C1 segment of cervical spinal cord (tissue), 14 donors: ENCODE measurements at places on chromosomes 5 and 9.

DNA sequence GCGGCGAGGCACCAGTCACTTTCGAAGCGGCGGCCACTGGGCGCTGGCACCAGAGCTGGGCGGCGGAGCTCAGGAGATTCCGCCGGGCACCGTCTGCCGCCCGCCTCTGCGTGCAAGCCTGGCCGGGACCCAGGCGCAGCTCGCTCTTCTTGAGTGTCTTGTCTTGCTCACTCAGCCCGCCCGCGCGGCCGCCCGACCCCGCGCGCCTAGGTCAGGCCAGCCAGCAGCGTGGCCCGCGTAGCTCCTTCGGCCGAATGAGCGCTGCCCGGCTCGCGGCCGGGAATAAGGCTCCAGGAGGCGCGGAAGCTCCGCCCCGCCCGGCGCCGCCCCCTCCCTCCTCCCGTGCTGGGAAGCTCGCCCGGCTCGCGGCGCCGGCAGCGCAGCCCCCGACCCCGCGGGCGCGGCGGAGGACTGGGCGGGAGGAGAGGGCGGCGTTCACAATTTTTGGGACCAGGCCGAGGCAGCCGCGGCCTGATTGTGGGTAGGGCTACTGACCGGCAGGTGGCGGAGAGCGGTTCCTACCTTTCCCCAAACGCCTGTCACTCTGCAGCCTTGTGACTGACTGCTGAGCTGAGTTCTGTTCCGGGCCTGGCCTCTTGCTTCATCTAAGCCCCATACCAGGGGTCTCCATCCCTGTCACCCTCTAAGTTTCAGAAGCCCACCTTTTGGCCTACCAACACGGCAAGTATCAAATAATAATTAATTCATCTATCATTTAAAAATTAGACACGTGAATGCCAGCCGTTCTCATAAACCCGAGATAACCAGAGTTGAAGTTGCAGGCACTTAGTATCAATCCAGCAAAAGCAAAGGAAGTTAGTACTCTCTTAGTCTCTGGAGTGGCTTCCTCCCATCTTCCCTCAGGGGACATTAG, at the start of gene HBEGF:
HBEGF (minus strand) TSS at position 256 of the 874 bp plus-strand sequence. CDS start 275 bp downstream, outside the sequence.
- peak; percentile 67 for DNase-seq

DNA sequence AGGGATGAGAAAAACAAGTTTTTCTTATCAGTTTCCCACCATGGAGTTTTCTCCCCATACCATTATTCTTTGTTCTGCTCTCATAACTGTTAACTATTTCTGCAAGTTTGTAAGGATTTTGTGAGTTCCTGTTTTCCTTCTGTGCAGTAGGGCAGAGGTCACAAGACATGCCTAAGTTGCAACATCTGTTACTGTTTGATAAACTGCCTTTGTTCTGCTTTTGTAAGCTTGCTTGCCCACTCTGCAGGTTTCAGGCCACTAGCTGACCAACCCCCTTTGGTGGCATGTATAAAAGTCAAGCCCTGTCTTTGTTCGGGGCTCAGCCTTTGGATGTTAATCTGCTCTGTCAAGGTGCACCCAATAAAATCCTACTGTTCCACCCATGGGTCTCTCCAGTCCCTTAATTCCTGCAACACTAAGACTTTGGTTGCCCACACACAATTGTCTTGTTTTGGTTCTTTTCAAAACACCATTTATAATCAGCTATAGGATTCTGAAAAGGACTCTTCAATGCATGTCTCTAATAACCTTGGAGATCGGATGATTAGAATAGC, 545.4 kb downstream of the CDH9 start:
- no peak for DNase-seq

DNA sequence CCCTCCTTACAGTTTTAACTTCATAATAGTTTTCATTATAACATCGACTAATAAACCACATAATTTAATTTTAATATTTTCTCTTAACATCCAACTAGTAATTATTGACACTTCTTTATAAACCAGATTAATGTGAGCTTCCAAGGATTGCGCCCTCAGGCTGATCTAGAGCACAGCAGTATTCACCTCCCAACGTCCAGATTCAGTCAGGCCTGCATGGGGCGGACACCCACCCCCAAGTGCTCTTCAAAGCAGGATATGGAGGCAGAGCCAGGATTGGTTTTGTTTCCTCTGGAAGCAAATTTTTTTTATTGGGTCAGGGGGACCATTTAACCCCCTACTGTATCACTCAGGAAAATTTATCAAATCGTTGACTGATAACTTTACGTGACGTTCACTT, 215.4 kb downstream of the TRIO start:
- no peak for DNase-seq

GRCh38 chr9:88358723-88359122, 29.5 kb upstream of the SPIN1 start:
- no peak for DNase-seq

GRCh38 chr5:135591277-135591676, 12.5 kb upstream of the CXCL14 start:
- DNase-seq: no peak

DNA sequence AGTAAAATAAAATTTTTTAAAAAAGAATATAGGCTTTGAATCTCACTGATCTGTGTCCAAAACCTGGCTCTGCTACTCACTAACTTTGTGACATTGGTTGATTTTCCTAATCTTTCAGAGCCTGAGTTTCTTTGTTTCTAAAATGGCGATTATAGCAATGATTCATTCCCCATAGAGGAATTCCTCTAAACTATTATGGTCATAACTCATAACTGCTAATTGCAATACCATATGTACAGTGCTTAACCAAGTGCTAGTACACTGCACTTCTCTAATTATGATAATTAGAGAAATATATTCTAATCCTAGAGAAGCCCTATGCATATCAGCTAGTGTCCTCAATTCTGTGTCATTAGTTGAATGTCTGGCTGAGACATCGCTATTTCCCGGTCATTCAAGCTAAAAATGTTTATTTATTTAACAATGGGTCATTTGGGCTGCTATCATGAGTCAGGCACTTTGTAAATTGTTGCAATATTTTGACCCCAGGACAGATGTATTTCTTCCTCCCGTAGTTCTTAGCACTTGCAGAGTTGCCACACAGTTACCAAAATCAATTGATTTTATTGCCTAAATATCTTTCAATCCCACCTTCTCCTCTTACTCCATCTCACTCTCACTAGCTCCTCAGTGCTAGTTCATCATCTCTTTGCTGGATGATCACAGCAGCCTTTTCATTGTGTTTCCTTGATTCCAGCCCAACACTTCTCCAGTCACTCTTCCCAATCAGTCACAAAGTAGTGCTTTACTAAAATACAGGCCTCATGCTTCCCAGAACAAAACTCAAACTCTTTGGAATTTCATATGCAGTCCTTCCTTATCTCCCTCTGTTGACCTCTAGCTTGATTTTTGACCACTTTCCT, 200.9 kb upstream of the PAPPA start:
- no peak for DNase-seq

DNA sequence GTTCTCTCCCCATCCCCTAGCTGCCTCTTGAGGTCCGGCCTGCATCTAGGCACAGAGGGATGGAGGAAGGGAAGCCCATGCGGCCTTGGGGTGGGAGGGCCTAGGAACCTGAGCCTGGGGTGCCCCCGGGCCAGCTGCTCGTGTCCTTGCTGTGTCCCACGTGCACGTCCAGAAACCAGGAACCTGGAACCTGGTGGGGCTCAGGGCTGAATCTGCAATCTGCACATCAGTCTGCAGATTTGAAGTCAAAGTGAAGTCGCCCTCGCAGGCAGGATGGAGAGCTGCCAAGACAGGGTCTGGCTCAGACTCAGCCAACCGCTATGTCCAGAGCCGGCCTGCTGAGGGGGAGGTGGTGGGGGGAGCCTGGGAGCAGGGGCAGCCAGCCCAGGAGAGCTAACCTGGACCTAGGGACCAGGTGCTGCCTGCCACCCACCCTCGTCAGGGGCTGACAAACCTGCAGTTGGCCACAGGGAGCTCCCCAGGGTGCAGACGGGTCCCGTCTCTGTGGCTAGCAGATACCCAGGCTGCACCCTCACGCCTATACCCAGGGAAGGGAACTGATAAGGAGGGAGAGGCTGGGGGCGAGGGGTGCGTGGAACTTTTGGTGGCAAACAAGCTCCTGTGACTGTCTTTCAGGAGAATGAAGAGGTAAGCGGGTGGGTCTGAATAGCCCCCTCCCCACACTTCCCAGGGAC, 103.5 kb upstream of the SIMC1 start:
- no peak for DNase-seq

DNA sequence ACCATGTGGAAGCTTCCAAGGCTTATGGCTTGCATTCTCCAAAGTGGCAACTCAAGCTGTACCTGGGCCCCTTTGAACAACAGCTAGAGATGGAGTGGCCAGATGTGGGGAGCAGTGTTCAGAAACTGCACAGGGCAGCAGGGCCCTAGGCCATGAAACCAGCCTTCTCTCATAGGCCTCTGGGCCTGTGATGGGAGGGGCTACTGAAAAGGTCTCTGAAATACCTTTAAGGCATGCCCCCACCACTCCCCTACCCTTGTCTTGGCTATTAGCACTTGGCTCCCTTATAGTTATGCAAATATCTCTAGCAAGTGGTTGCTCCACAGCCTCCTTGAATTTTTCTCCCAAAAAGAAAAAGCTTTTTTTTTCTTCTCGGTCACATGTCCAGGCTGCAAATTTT, 1014.6 kb downstream of the DTWD2 start:
- DNase-seq: no peak

DNA sequence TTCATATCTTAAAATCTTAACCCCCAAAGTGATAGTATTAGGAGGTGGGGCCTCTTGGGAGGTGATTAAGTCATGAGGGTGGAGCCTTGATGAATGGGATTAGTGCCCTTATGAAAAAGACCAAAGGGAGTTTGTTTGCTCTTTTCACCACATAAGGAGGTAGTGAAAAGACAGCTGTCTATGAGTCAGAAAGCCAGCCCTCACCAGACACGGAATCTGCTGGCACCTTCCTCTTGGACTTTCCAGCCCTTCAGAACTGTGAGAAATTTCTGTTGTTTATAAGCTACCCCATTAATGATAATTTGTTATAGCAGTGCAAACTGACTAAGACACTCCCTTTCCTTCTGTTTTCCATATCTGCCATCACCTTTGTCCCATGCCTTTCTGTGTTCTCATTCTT, 20.8 kb downstream of the IFNB1 start:
- DNase-seq: no peak

GRCh38 chr9:120650352-120650751, 63.9 kb downstream of the MEGF9 start:
- no peak for DNase-seq

GRCh38 chr5:139688751-139689372, 40.7 kb downstream of the CXXC5 start:
- DNase-seq: no peak

- DNase-seq: no peak
These were observed 49.9 kb downstream of the USP20 start for GRCh38 chr9:129885018-129885669.

DNA sequence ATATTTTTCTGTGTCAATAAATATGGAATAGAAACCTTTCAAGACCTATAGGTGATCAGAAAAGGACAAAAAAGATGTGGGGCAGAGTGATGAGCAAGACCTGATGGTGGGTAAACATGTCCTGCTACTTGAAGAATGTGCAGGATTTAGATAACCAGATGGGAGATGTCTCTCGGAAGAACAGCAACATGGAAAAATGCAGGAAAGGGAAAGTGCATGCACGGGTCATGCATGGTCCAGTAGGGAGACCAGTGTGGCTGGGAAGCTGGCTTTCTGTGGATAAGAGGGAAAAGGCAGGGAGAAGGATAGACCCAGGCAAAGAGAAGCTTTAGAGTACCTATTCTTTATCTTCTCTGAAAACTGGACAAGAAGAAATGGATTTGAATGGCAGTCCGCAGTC, 7.1 kb upstream of the CAST start:
- DNase-seq: no peak

DNA sequence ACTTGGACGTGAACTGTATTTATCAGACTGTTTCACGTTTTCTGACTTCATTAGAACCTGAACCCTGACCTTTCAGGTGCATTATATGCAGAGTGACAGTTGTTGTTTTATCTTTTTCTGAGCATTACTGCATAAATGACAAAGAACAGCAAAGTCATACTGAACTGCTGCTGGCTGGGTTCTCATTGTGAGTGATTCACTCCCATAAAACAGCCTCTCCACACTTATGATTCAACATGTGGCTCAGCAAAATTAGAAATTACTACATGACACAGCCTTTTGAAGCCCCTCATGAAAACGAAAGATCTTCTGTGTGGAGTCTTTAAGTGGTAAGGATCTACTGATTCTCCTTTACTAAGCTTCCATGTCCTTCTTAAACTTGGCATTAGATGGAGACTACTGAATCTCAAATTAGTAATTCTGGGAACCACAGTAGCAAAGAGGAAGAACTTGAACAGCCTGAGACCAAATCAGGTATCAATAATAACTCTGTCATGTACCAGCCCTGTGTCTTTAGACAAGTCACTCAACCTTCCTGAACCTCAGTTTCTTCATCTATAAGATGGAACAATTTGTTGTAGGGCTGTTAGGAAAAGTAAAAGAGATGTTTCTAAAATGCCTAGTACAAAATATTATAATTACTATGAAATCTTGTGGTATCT, 172.3 kb upstream of the GNA14 start:
- DNase-seq: no peak

DNA sequence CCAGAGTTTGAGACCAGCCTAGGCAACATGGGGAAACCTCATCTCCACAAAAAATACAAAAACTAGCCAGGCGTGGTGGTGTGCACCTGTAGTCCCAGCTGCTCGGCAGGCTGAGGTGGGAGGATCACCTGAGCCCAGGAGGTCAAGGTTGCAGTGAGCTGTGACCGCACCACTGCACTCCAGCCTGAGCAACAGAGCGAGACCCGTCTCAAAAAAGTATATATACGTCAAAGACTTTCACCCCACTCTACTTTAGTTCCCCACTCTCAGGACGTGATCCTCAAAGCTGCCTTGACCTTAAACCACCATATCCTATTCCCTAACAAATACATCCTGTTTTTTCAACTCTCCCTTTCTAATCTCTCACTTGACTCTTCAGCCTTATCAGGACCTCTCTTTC, 41.0 kb downstream of the PCDHGC5 start:
- DNase-seq: no peak

- DNase-seq: no peak
These were observed 3.4 kb upstream of the AMBP start for GRCh38 chr9:114081441-114082016.

DNA sequence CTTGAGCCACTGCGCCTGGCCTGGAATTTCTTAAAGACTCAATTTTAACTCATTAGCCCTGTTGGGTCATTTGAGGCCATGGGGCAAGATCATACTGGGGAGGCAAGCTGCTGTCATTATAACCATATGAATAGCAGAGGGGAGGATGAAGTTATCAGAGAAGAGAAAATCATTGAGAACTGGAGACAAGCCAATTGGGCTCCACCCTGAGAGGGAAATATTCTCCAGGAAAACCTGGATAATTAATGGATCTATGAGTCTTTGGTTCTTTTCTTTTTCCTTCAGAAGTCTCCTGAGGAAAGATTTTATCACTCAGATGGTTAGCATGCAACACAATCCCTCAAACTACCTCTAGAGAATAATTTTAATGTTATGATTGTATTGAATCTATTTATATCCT, 569.6 kb upstream of the TUSC1 start:
- DNase-seq: no peak
